ENCODE measurements at places on chromosomes 1 and 21. TPM values are rescaled to one million over a fixed set of nuclear protein-coding genes. Genes with fewer than 3 reads are reported as not detected.

- no peak for DNase-seq
Observed at GRCh38 chr1:52904927-52905698, 16.4 kb downstream of the ECHDC2 start.

DNA sequence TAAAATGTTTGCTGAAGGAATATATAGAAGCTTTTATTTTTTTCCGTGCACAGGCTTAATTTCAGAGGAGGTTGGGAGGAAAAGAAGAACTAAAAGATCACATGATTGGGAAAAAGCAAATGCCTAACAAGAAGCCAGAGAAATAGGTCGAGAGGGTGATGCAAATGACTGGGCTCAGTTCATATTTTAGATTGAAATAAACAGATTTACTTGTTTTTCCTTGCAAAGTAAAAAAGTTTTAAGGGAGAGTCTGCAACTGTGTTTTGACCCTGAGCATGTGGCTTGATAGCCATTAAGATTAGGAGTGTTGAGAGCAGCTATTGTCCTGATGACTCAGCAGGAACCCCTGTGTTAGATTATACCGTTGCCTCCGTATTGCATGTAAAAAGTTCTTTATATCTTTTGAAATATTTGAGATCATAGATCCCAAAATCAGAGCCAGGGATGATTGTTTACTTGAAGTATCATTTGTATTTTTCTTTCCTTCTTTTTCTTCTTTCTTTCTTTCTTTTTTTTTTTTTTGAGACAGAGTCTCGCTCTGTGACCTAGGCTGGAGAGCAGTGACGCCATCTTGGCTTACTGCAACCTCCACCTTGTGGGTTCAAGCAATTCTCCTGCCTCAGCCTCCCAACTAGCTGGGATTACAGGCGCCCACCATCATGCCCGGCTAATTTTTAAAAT lies 20.2 kb downstream of the CLIC4 start:
- no peak for DNase-seq

DNA sequence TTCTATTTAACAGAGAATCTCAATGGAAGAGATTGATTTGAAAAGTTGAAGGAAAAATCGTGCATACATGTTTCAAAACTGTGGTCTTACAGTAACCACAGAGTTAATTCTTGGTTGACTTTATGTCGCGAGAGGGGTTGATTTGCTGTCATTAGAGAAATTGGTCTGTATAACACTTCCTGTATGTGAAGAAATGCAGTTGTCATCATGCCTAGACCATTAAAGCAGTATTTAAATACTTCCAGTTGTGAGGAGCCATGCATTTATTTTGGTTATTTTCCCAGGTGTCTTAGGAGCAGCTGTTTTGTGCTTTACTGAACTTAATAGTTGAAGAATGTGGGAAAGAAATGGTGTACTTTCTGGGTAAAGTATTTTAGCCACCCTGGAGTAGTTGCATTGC lies 76.2 kb downstream of the NFIA start:
- DNase-seq, result no peak

GRCh38 chr1:203308923-203309331 lies 3.6 kb downstream of the BTG2 start:
- DNase-seq, result no peak

GRCh38 chr1:65198096-65198495 lies 50.1 kb downstream of the AK4 start:
- no peak for DNase-seq

GRCh38 chr1:90591970-90592356 lies 125.1 kb downstream of the BARHL2 start:
- no peak for DNase-seq

CYB5RL gene
- 10.0 TPM for polyA plus RNA-seq

- no peak for DNase-seq
Observed at GRCh38 chr1:167617153-167618147, 12.6 kb upstream of the RCSD1 start.

DNA sequence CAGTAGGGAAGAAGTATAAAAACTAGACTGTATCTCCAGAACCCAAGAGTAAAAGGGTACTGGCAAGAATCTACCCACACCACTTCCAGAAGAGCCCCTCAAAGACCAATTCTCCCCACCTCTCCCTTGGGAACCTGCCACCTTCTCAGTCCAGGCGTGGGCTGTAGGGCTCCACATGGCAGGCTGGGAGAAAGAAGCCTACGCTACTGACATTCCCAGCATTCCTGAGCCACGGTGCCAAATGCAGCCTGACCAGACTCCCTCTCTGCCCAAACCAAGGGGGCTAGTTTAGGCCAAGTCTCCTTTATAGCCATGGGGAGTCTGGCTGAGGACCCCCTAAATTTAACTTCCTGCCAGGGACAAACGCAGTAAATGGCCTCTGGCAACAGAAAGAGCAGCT lies 2.0 kb downstream of the UBE2Q1 start:
- no peak for DNase-seq

TRIM45 gene
- 29.7 TPM for polyA plus RNA-seq

DNA sequence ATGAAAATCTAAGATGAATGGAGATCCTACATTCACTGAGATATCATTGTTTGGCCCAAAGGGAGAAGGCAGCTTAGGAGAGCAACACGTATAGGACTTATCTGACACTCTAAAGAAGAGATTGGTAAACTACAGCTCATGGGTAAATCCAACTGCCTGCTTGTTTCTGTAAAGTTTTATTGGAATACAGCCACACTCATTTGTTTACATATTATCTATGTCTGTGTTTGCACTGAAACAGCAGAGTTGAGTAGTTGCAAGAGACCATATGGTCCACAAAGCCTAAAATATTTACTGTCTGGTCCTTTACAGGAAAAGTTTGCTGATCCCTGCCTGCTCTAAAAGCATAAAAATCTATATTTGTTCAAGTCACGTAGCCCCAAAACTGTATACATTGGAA lies 14.3 kb upstream of the LRRC53 start:
- DNase-seq, result no peak

DNA sequence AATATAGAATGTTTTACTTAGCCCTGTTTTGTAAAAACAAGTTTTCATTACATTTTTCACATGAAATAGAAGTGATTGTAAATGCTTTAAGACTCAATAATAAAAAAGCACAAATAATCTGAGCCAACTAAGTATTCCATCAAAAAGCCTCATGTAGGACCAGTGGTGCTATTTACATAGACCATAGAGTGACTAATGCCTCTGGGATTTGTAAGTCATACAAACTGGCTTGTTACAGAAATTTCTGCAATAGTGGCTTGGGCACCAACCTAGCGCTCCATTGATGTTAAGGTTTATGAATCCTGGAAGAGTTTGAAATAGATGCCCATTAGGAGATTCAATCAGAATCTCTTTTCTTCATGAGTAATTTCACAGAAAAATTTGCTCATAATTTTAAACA lies 31.9 kb downstream of the ZMYM1 start:
- no peak for DNase-seq

GRCh38 chr1:184494929-184495328 lies 108.1 kb downstream of the C1orf21 start:
- DNase-seq, result no peak

VPS26C gene
- 43.2 TPM for polyA plus RNA-seq

GRCh38 chr21:31520561-31521098 lies 138.9 kb upstream of the SOD1 start:
- DNase-seq, result no peak

NOS1AP gene
- 8.1 TPM for polyA plus RNA-seq

FAM151A gene
- polyA plus RNA-seq, result 23.0 TPM

DNA sequence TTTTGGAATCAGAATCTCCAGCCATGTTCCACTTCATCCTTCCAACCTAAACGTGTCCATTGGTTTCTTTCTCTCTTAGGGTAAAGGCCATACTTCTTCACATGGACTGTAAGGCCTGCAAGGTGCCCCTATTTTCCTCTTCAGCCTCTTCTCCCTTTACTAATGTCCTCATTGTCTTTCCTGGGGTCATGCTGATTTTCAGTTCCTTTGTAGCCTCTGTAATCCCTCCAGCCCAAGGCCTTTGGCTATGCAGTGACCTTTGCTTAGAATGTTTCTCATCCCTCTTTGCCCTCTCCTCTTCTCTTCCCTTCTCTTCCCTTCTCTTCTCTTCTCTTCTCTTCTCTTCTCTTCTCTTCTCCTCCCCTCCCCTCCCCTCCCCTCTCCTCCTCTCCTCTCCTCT lies 112.5 kb downstream of the SPATA46 start:
- no peak for DNase-seq

C1orf210 gene
- 25.2 TPM for polyA plus RNA-seq

- DNase-seq, result no peak
Observed at GRCh38 chr1:161175771-161176453, 1.4 kb downstream of the B4GALT3 start.

CA6 gene
- polyA plus RNA-seq, result 0.26 TPM

DNA sequence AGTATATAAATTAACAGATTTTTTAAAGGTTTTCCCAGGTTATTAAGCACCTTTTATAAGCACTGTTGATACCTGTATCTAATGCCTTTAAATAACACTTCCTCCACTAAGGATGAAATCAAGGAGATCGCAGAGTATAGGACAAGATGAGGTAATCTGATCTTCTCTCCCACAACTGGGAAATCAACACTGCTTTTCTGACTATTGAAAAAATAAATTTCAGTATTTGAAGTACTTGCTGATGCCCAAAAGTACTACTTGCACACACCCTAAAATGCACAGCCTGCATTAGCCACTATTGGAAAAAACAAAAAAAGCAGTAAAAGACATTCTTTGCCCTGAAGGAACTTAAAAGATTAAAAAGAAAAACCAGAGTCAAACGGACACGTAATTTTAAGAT lies 48.6 kb downstream of the PUM1 start:
- DNase-seq, result no peak

CNR2 gene
- polyA plus RNA-seq, result 0.07 TPM

WDR47 gene
- polyA plus RNA-seq, result 14.6 TPM

- peak; percentile 29 for DNase-seq
Observed at GRCh38 chr1:235783148-235783776, 83.4 kb downstream of the LYST start.

DNA sequence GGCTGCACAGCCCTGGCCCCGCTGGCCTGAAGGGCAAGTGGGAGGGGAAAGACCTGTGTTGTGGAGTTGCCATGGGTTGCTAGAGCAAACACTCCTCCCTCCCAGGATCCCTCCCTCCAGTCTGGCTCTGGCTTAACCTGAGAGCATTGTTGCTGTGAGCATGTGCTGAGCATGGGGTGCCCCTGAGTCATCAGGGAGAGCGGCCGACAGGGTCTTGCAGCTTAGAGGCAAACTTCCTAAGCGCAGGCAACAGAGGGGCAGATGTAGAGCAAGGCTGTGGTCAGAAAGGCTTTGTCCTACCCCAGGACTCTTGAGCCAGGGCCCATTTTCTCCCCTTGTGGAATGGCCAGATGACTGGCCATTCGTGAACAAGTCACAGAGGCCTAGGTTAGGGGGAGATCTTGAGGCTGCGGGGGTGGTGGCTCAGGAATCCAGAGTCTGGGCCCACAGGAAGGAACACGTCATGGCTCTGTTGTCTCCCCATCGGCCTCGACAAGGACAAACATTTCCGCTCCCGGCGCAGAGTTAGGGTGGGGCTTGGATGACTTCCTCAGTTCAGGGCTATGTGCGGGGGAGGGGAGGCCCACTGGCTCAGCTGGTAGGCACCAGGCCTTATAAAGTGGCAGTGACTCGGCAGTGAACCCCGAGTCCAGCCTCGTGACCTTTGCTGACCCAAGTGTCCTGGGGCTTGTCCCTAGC lies 362 bp upstream of the DYNLT4 start:
- DNase-seq, result no peak

GRCh38 chr21:35190201-35190701 lies 141.1 kb upstream of the RUNX1 start:
- DNase-seq, result no peak

SNAPIN gene
- polyA plus RNA-seq, result 54.7 TPM

NECAP2 gene
- polyA plus RNA-seq, result 69.8 TPM

RHD gene
- polyA plus RNA-seq, result 1.9 TPM

GRCh38 chr1:186605762-186606350 lies 74.4 kb downstream of the PTGS2 start:
- DNase-seq, result peak; percentile 2

DNA sequence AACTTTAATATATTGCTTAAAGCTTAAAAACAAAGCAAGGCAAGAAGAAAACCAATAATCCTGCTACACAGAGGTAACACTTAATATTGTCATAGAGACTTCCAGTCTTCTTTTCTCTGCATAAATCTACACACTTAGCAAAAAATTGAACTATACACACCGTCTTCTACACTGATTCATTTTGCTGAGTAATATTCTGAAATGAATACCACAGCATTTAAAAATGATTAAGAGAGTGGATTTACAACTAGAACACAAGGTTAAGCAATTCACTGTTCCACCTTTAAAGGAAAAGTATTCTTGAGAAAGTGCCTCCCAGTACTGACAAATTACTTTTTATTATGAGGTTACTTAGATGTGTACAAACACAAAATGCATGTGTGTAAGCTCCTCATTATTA lies 22.2 kb upstream of the ITPKB start:
- DNase-seq, result no peak

COL6A2 gene
- polyA plus RNA-seq, result 194 TPM

GRCh38 chr1:17752356-17752755 lies 2.8 kb upstream of the ACTL8 start:
- no peak for DNase-seq

APOBEC4 gene
- polyA plus RNA-seq, result not detected

GRCh38 chr1:200362421-200362820 lies 47.4 kb downstream of the ZNF281 start:
- DNase-seq, result no peak

- DNase-seq, result no peak
Observed at GRCh38 chr1:23196627-23197328, 20.5 kb downstream of the HTR1D start.

DNA sequence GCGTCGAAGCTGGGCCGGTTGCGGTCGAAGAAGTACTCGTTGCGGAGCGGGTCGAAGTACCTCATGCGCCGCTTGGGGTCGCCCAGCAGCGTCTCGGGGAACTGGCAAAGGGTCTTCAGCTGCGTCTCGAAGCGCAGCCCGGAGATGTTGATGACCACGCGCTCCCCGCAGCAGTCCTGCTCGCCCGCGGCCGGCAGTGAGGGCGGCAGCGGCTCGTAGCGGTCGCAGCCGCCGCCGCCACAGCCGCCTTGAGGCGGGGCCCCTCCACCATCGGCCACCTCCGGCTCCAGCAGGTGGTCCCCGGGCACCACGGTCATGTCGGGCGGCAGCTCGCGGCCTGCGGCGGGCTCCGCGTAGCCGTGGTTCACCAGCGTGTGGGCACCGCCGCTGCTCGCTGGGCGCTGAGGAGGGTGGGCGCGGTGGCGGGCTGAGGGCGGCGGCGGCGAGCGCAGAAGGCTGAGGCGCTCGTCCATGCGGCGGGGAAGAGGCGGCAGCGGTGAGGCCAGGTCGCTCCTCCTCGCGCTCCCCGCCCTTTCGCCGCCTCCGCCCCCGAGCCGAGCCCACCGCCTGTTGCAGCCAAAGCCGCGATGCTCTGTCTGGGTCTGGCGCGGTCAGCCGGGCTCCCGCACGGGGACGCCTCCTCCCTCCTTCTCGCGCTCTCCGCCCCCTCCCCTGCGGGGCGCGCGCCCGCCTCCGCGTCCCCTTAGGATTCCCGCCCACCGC lies at the start of gene KCNA3:
KCNA3 (minus strand) TSS at position 604 of the 723 bp plus-strand sequence; CDS start at position 473, 131 bp downstream.
- no peak for DNase-seq

GRCh38 chr1:147243228-147243685 lies 773 bp downstream of the CHD1L start:
- peak; percentile 26 for DNase-seq

DNA sequence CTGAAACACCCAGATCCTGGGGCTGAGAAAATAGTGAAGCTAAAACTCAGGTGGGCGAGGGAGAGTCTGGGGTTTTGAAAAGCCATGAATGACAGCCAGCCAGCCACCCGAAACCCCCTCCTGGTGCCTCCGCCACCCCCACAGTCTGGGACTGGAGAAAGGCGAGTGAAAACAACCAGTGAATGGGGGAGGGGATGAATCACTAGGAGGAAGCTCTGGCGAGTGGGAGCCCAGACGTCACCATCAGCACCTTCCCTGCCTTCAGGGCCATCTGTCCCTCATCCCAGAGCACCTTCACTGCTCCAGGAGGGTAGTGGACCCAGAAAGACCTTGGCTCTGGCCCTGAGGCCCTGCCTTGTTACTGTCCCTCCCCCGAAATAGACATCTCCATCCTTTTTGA lies 9.2 kb downstream of the RORC start:
- DNase-seq, result no peak

Measured in left renal cortex interstitium (tissue), 4 donors.